RCC 7860 (cell line): ENCODE measurements at places on chromosomes 6 and 20.

DNA sequence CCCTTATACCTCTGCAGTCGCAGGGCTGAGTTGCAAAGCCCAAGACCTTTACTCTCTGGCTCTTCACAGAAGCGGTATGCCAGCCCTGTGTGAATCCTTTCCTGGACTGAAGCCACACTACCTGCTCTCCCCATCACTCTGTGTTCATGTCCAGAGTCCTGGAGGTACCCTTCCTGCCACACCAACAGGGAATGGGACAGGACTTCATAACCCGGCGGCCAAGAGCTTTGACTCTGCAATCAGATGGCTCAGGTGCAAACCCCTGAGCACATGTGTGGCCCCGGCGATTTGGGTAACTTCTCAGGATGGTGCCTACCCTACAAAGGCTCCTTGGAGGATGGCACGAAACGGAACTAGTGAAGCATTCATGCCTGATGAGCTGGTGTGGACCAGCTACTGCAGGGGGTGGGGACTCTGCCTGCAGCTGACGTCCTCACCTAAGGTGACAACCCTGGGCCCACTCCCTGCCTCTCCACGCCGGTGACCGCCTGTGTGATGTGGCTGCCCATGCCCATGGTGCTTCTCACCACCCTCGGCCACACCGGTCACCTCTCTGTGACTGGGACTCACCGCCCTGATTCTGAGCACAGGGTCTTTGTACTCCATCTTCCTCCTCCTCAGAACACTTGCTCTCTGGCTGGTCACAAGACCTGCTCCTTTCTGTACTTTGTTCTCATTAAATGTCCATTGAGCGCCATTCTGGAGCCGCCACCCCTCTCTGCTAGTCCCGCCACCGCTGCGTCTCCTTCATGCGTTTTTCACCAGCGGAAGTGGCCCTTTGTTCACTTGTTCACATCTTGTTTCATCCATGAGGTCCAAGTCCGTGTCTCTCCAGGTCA is 116.7 kb downstream of the SULF2 start:
- DNase-seq = no peak

DNA sequence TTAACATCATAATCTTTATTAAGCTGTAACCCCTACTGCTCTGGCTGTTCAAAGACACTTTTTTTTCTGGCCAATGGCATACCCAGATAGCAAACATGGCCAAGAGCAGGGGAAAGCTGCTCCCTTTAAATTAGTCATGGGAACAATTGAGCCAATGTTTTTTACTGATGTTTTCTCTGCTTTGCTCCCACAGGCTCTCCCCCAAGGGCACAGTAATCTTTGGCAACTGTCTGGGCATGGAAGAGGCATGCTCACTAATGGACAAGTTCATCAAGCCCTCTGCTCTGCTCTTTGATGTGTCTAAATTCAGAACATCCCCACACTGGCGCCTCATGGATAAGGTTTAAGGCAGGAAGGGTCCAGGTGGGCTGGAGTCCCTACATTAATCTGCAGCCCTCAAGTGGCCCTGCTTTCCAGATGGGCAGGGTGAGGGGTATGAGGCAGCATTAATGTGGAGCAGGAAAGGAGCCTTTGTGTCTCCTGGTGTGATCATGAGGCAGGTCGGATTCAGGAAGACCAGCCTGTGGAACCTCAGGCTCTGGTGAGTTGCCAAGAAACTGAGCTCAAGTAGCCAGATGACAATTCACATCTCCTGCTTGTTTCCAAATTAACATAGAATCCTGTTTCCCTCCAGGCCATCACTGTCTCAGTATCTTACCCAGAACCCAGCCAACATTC is 227.0 kb upstream of the CST7 start:
- DNase-seq = no peak

DNA sequence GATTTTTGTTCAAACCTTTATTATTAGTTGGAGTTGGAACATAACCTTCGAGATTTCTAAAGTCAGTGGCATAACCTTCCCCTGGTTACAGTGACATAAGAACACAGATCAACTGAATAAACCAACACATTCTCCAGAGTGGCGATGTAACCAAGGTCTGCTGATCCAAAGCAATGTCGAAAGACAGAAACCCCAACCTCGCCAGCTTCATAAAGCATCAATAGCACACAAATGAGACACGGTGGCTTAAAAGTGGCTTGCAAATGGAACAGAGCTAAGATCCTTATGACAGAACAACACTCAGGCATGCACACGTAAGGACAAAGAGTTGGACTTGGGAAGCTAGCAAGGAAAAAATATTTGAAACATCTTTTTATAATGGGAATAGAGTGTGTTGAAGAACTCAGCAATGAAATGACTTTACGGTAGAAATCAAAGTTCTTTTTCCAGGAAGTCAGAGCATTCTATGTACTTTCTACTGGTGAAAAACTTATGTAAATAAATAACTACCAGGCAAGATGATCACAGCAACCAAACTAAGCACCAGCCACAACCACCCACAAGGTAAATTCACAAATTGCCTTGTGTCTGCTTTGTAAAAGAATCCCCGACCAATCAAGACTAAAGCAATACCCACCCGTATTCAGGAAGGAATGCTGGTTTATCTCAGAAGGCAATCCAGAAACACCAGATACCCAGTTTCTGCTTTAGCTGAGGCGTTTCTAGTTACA is 61.0 kb upstream of the NHSL1 start:
- DNase-seq = no peak

GRCh38 chr6:146050168-146050567 is 21.3 kb downstream of the GRM1 start:
- DNase-seq = no peak

DNA sequence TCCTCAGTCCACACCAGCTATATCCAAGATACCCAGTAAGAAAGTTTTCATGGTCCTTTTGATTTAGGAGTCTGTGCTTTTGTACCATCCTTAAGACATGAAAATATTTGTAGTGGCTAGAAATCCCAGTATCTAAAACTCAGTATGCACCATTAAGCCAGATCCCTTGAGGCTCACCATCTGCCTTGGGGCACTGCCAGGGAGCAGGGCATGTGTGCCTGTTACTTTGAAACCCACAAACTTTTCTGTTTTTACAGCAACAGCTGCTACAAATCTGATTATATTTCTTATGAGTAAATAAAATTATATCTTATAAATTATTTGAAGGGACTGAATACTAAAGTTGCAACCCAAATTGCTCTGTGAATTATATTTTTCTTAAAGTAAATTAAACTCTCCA is 290.5 kb upstream of the MANEA start:
- no peak for DNase-seq

GRCh38 chr6:16955899-16956298 is 146.0 kb upstream of the STMND1 start:
- no peak for DNase-seq

GRCh38 chr6:150201772-150202329 is 59.0 kb downstream of the PPP1R14C start:
- no peak for DNase-seq

GRCh38 chr6:111417181-111417585 is 65.8 kb downstream of the REV3L start:
- no peak for DNase-seq

DNA sequence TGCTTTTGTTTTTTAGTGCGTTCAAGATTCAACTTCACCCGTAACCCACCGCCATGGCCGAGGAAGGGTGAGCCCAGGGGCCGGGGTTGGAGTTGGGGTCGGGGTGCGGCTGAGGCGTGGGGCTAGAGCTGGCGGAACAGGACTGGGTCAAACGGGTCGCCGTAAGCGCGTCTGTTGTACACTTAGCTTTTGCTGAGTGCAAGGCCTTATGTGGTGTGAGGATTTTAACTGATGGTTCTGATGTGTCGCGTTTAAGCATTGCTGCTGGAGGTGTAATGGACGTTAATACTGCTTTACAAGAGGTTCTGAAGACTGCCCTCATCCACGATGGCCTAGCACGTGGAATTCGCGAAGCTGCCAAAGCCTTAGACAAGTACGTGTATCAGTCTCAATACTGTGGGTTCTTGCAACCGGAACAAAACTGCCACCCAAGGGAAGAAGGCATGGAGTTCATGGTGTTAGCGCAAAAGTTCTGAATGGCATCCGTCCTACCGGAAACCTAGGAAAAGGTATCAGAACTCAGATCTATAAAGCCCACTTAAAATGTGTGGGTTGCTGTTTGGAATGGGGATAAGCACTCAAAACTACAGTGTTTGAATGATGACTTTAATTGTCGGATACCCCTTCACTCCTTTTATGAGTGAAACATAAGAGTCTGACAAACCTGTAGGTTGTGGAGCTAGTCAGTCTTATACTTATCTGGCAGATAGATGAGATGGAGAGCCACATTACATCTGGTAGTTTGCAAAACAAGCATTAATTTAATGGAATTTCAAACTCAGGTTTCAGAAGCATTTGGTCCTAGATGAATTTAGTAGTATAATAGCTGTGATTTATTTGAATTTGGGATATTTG is 574 bp downstream of the RPS12 start:
- DNase-seq = no peak
